ENCODE measurements at places on chromosomes 5 and 9. TPM values are rescaled to one million over a fixed set of nuclear protein-coding genes. Genes with fewer than 3 reads are reported as not detected.

DNA sequence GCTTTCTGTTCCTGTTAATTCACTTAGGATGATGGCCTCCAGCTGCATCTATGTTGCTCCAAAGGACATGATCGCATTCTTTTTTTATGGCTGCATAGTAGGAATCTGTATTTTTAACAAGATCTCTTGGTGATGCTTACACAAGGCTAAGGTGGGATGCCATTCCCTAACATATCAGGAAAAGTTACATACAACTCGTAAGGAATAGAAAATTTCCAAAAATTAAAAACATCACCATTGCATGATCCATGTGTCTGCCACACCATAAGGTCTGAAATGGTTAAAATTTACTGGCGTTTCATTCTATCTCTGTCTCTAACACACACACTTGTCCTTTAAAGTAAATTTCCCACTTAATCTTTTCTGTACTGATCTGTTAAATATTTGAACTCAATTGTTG lies 608.4 kb downstream of the PRELID2 start:
- DNase-seq, result no peak
- no peak overlapping the region for H3K4me3 ChIP-seq
- H3K27ac ChIP-seq, result no peak overlapping the region

DNA sequence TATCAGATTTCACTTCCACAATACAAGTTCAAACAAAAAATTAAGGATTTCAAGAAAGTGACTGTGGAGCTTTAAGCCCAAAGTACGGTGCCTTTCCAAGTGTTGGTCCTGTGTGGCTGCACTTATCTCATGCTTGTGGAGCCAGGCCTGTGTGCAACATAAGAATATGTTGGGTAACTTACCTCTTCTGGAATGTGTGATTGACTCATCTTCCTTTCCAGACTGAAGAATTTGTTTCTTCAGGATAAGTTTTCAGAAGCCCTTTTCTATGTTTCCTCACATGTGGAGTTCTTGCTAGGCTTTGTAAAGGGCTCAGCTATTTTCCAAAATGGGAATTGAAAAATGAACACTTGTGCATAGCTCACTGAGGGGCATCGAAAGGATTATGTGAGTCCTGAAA lies 485.1 kb upstream of the PAPPA start:
- DNase-seq, result no peak
- H3K27ac ChIP-seq, result no peak overlapping the region
- H3K27me3 ChIP-seq, result no peaks in the 10 kb centered on the region

- H3K27ac ChIP-seq, result no peak overlapping the region
- H3K36me3 ChIP-seq, result no peaks in the 10 kb centered on the region
- no peak for DNase-seq
Observed at GRCh38 chr5:53603009-53603687, 42.7 kb downstream of the NDUFS4 start.

Gene GABRG2
- 0.86 TPM for total RNA-seq

Gene GLRA1
- not detected for total RNA-seq

Gene PIP5K1B
- 10.3 TPM for total RNA-seq

Gene HAVCR2
- 0.41 TPM for total RNA-seq

Gene ZNF883
- total RNA-seq, result not detected

DNA sequence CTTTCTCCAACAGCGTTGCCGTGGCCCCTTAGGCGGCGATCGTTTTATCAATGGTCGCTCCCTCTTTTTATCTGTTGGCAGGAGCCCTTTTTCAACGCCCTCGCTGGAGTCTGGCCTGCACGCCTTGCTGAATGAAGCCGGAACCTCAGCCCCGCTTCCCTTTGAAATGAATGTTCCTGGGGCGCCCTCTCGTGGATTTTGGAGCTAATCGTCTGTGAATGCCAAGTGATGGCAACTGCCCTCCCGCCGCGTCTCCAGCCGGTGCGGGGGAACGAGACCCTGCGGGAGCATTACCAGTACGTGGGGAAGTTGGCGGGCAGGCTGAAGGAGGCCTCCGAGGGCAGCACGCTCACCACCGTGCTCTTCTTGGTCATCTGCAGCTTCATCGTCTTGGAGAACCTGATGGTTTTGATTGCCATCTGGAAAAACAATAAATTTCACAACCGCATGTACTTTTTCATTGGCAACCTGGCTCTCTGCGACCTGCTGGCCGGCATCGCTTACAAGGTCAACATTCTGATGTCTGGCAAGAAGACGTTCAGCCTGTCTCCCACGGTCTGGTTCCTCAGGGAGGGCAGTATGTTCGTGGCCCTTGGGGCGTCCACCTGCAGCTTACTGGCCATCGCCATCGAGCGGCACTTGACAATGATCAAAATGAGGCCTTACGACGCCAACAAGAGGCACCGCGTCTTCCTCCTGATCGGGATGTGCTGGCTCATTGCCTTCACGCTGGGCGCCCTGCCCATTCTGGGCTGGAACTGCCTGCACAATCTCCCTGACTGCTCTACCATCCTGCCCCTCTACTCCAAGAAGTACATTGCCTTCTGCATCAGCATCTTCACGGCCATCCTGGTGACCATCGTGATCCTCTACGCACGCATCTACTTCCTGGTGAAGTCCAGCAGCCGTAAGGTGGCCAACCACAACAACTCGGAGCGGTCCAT lies 10.0 kb downstream of the S1PR3 start:
- H3K4me3 ChIP-seq, result no peak overlapping the region
- no peak overlapping the region for H3K27ac ChIP-seq
- H3K36me3 ChIP-seq, result no peaks in the 10 kb centered on the region
- no peaks in the 10 kb centered on the region for H3K4me1 ChIP-seq
- H3K27me3 ChIP-seq, result no peaks in the 10 kb centered on the region

Gene IFNA21
- total RNA-seq, result not detected

DNA sequence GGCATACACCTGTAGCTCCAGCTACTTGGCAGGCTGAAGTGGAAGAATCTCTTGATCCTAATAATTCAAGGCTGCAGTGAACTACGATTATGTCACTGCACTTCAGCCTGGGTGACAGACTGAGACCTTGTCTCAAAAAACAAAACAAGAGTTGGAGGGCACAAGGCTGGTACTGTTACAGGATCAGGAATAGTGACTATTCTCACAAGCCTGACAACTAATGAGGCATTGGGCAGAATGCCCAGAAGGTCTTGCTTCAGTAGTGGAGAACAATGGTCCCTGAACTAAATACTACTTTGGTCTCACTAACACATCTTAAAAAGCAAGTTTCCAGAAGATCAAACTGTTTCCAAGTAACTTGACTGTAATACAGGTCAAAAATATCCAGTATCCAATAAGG lies 182.9 kb upstream of the RFX3 start:
- no peaks in the 10 kb centered on the region for H3K27me3 ChIP-seq
- H3K4me1 ChIP-seq, result no peaks in the 10 kb centered on the region
- H3K36me3 ChIP-seq, result no peaks in the 10 kb centered on the region
- H3K27ac ChIP-seq, result no peak overlapping the region

Gene OR1N1
- not detected for total RNA-seq

Gene SLC34A3
- 0.19 TPM for total RNA-seq

Measured in Caco-2 (cell line).